ENCODE measurements at places on chromosomes 6 and 20.

- no peak for DNase-seq
Observed at GRCh38 chr6:14693301-14694192, 552.3 kb upstream of the JARID2 start.

GRCh38 chr6:166206066-166206465 lies 38.4 kb upstream of the TBXT start:
- DNase-seq: no peak

DNA sequence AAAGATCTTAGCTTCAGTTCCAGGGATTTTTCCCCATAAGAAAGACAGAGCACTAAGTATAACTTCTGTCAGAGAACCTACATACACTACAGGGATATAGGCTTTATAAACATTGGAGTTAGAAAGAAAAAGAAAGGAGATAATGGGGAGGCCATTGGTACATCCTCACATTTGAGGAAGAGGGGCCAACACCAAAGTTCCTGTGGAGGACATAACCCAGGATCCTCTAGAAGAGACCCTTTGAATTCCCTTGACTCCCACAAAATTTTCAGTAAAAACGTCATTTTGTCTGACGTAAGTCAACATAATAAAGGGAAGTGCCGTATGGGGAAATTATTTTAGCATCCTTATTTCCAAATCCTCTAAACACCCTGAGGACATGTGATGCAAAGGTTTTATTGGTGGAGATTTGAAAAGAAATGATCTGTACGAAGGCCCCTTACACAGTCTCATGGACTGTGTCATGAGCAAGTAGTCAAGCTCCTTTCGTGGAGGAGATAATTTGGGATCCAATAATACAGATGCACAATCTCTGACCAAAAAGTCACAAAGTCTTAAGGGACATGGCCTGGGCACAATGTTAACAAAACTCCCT lies 33.2 kb downstream of the HLA-DRA start:
- no peak for DNase-seq

DNA sequence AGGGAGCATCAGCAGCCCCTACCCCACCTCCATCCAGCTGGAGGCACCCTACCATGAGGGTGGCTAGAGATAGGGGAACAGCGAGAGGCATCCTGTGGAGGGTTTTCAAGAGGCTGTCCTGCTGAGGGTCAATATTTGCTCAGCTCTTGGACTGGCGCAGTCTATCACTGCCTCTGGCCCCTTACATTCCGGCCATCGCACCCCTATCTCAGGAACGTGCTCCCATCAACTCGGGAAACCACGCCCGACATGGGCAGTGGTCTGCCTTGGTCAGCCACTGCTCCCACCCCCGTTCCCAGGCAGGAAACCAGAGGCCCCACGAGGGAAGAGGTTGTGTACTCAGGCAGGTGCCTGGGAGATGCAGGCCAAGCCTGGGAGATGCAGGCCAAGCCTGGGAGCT lies 57.9 kb downstream of the VEGFA start:
- no peak for DNase-seq

DNA sequence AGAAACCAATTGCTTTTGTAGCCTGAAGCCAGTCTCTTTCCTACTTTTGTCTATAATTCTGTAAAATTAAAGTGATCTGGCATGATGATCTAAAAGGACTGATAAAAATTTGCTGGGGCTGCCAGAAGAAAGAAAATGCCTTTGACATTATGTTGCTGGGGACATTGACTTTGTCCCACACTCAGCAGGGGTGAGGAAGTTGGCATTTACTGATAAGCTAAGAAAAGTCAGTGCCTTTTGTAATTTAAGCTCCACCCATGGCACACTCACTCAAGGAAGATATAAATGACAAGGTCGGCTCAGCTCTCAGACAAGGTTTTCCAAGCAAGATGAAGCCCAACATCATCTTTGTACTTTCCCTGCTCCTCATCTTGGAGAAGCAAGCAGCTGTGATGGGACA lies at the start of gene SEMG1:
SEMG1 (plus strand) TSS at position 309 of the 400 bp plus-strand sequence; CDS start at position 330, 21 bp downstream.
- DNase-seq: no peak

- DNase-seq: no peak
Observed at GRCh38 chr6:101722991-101723579, 329.6 kb downstream of the GRIK2 start.

All from activated CD4-positive, alpha-beta T cell treated with anti-CD3 and anti-CD28 coated beads, Interleukin-2, amount 50 U/mL, for 48 hours (primary cell).